Hair follicle dermal papilla cell (primary cell): ENCODE measurements at places on chromosomes 16 and 17. TPM values are rescaled to one million over a fixed set of nuclear protein-coding genes. Genes with fewer than 3 reads are reported as not detected.

The CENPT gene
- total RNA-seq = 35.6 and 36.8 TPM in 2 replicates

The PDE6G gene
- not detected in 2 replicates for total RNA-seq

The IL17C gene
- total RNA-seq = not detected in 2 replicates

The CHAD gene
- total RNA-seq = not detected in 2 replicates

The ABCC6 gene
- total RNA-seq = 2.2 and 3.6 TPM in 2 replicates
